ENCODE measurements at places on chromosomes 7 and 10.

GRCh38 chr7:104530251-104530650, 201.8 kb downstream of the LHFPL3 start:
- DNase-seq = no peak

DNA sequence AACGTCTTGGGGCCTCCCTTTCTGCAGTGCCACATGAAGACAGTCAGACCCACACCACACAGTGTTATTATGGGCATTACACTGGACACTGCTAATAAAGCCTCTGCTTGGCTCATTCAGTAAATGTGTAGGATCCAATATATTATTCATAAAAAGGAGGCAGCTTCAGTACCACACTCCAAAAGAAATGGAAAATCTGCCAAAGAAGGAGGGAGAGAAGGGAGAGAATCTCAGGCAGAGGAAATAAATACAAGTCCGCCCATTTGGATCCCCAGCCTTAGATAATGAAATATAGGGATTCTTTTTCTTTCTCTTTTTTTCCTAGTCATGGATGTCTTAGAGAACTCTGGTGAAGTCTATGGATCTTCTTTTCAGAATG, 162.2 kb downstream of the ELMO1 start:
- no peak for DNase-seq

GRCh38 chr10:50988792-50989191, 85.5 kb upstream of the PRKG1 start:
- DNase-seq = peak; percentile 80

GRCh38 chr10:61821153-61821552, 80.3 kb upstream of the ARID5B start:
- DNase-seq = no peak

GRCh38 chr7:134954197-134955082, 31.9 kb upstream of the AGBL3 start:
- DNase-seq = peak; percentile 70

DNA sequence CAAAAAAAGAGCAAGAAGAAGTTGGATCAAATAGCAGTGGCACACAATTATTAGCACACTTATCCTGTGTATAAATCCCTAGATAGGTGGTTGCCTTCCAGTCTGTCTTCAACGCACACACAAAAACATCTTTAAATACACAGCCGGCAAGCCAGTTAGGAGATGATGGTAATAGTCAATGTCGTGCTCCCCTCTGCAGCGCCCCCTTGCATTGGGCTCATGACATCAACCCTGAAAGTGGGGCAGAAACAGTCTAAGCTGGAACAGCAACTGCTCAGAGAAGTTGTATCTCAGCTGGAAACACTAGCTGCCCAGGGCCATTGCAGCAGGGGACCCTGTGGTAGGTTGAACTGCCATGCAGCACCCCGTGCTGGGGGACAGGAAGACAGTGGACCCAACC, 179.5 kb upstream of the YAE1 start:
- no peak for DNase-seq

DNA sequence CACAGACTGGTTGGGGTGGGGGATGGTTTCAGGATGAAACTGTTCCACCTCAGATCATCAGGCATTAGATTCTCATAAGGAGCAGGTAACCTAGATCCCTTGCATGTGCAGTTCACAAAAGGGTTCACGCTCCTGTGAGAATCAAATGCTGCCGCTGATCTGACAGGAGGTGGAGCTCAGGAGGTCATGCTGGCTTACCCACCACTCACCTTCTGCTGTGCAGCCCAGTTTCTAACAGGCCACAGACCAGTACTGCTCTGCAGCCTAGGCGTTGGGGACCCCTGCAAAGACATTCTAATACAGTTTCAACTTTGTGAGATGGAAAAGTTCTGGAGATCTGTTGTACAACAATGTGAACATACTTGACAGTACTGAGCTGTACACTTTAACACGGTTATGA, 39.9 kb downstream of the STRA8 start:
- DNase-seq = no peak

DNA sequence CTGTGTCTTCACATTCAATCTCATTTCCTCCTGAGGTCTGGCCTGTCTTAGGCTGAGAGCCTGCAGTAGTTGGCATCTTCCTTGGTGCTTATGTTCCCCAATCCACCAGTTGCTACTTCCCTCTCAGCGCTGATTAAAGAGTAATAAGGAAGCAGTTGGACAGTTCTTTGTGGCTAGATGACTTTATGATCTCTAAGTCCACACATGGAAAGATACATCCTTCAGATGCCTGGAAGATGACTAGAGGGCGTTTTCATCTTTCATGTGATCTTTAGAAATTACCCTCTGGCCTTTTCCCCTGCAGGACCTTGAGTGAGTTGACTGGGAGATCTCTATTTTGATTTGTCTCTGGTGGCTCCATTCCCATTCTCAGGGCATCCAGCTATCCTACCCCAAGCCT, 204.5 kb downstream of the GRM3 start:
- no peak for DNase-seq

DNA sequence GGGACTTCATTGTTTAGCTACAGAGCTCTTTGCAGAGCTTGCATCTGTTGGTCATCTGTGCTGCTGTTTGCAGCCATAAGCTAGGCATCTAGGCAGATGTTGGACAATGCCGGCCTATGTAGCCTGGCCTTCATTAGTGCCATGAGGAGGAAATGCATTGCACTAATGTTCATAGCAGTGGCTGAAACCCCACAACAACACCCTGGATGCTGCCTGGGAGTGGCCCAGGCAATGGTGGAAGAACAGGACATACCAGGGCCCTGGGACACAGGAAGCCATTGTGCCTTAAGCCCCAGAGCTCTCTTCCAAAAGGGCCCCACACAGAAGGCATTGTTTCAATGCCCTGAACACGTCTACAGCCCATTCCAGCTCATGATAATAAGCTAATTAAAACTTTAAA, 131.5 kb upstream of the LYZL1 start:
- no peak for DNase-seq

GRCh38 chr7:134058980-134059379, 68.2 kb upstream of the LRGUK start:
- DNase-seq = no peak

GRCh38 chr10:83937161-83937560, 202.1 kb upstream of the GHITM start:
- DNase-seq = no peak

- no peak for DNase-seq
These were observed 26.6 kb upstream of the PSMG3 start for GRCh38 chr7:1596181-1597043.

DNA sequence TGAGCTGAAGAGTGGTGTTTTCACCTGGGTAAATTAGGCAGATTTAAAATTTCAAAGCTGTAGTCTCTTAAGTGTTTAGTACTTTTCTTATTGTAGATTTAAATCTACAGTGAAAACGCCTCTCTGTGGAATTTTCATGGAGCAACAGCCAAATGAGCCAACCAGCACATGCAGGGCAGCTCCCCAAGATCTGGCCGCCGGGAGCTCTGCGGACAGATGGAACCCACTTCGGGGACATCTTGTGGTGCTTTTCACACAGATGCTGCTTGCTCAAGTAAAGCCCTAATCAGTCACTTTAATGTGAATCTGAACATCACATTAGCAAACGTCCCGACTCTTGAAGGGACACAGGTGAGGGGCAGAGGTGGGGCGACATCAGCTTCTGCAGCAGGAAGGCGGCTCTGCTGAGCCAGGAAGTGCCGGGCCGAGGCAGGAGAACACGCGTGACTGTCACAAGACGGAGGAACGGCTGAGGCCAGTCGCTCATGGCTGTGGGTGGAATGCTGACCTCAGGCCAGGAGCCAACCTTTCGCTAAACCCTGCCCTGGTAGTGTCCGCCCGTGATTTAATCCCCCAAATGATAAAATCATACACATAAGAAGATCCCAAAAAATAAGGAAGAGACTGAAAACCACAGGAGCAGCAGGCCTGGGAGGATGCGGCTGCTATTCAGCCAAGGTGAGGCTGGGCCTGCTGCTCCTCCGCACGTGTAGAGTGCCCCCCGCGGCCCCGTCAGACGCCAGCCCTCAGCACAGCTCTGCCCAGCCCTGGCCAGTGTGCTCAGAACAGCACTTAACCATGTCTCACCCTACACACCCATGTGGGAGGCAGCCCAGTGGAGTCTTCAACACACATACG, 256.8 kb downstream of the ZMYND11 start:
- no peak for DNase-seq

DNA sequence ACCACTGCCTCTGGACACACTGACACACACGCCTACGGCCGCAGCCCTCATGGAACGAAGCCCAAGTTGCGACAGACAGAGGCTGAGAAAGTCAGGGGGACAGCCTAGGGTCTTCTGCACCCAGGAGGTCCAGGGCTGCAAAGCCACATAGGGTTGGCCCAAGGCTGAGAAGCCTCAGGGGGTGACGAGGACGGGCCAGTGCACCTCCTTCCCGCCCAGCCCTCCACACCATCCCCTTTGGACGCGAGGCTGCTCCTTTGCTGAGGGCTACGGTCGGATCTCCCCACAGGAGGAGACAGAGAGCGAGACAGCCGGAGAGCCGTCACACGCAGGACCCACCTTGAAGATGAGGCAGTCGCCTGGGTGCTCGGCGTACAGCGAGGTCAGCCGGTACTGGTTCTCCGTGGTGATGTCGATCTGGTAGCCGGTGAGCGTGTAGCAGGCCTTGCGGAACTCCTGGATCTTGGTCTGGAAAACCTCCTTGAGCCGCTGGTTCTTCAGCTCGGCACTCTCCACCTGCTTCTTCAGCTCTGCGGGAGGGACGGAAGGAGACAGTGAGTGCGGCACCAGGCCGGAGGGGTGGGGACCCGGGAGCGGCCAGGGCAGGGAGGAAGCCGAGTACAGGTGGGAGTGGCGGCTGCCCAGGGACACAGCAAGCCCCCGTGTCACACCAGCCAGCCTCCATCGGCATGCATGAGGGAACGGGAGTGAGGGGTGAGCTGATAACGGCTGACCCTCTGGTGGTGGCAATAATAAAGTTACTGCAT, 228.0 kb downstream of the ELFN1 start:
- DNase-seq = no peak

- no peak for DNase-seq
These were observed 30.4 kb upstream of the TARP start for GRCh38 chr7:38303866-38304265.

DNA sequence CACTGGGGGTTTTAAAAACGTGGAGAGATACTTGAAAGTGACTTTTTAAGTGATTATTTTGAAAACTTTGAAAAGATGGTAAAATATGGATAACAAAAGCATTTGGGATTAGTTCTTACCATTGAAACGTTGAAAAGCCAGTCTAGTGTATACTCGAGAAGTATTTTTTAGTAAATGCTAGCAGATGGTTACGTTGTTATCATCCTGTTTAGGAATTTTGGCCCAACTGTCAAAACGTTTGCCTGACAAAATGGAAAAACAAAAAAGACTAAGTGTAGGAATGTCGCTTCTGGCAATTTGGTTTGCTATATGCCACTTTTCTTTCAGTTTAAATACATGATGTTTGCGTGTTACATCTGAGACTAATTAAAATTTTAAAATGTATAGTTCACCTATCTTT, 1.2 kb downstream of the RBM33 start:
- DNase-seq = peak; percentile 30
